Fibroblast of skin of left quadriceps (primary cell): ENCODE measurements at places on chromosomes 7 and 10.
A peak's percentile ranks its signal among the peaks of the same experiment; 100 is the strongest.

GRCh38 chr10:10792681-10793080 lies 225.0 kb upstream of the CELF2 start:
- peak; percentile 97 for DNase-seq

DNA sequence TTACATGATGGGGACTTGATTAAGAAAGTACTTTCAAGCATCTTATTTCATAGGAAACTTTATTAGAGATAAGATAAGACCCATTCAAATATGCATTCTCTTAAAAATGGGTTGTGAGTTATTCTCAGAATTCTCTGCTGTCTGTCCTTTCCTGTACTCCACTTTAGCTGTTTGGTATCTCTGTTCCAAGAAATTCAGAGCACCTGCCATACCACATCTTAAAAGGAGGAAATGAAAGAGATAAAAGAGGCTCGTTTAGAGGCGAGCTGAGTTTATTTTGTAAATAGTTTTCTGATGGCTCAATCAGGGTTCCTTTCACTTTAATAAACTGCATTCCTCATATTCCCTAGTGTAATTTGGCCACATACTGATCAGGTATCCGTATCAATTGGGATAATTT lies 87.2 kb downstream of the MDFIC start:
- no peak for DNase-seq

GRCh38 chr7:463362-463781 lies 56.3 kb downstream of the PDGFA start:
- DNase-seq, result no peak

GRCh38 chr7:98165827-98166667 lies 45.2 kb upstream of the BHLHA15 start:
- no peak for DNase-seq

DNA sequence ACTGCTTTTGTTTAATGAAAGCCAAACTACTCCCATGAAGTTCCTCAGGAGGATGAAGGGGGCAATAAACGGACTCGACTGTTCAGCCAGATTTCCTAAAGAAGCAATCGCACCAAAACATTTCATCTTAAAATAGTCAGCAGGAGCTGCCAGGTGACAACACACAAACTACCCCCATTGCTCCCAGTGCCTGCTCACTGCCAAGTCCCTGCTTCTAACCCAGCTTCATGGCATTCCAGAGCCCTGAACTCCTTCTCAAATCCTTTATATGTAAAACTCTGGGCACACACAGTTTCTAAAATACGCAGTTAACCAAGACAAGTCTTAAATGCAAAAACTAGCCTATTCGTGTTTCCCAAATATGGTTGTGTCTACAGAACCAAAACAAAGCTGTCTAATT lies 110.0 kb downstream of the SORBS1 start:
- no peak for DNase-seq
